ENCODE measurements at places on chromosomes 2 and 18.

- DNase-seq, result no peak
Measured at GRCh38 chr2:101297383-101297782, 11.1 kb downstream of the RNF149 start.

- DNase-seq, result no peak
Measured at GRCh38 chr2:38301340-38301968, 75.6 kb downstream of the ATL2 start.

GRCh38 chr18:44552706-44553105 lies 128.0 kb upstream of the SETBP1 start:
- no peak for DNase-seq

DNA sequence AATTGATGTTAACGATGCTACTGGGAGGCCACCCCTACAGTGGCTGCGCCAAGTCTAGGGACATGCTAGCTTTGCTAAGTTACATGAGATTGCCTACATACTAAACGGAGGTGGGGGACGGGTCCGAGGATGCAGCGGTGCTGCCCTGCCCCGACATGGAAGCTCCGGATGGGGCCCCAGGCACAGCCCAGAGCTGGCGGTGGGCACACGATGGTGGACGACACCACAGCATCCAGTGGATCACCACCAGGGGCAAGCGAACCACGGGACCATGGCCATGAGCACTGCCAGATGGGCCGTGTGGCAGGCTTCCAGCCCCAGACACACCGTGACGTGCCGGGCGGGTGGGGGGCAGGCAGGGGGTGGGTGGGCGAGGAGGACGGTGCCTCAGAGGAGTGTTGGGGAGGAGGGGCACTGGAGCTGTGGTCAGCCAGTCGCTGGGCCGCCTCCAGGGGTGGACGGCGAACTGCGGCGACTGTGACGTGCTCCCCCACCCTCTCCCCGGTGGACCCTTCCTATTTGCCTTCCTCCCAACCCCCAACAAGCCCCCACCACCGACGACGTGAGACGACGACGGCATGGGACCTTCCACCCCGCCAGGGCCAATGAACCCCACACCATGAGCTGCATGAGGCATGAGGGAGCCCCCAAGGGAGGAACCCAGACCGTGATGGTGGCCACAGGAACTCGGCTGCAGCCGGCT lies 90.6 kb upstream of the ANKRD30BL start:
- DNase-seq, result no peak

DNA sequence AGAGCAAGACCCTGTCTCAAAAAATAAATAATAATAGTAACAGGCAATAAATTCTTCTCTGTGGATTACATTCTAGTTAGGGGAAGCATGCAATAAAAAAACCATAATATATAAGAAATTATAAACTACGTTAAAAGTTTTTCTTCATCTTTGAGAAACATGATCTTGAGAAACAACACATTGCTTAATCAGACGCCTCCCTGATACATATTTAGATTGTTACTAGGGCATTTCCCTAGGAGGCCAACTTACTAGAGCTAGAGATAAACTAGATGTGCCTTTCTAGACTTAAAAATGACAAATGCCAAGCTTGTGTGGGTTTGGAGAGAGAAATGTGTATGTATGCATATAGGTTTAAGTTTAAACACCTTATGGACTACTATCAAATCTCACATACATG lies 76.3 kb upstream of the GALNT5 start:
- no peak for DNase-seq

GRCh38 chr18:23108496-23108895 lies 26.8 kb upstream of the CABLES1 start:
- DNase-seq, result no peak

- DNase-seq, result no peak
Measured at GRCh38 chr2:48045613-48046012, 139.3 kb upstream of the FBXO11 start.

DNA sequence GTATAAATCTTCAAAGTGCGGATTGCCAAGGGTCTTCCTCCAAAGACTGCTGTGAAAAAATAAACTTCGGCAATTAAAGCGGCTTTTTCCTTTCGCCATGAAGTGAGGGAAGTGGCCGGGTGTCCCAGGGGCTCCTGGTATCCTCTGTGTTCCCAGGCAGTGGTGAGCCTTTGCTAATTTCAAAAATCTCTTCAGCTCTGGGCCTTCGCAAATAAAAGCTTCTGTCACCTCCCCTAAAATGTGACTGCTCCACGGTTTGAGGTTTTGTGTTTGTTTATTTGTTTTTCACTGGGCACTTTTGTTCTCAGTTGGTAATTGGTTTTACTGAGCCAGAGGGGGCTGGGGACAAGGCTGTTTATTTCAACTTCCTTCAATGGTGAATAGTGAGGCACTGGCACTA lies 270.1 kb upstream of the POU3F3 start:
- DNase-seq, result no peak

Data from NCI-H2081 treated with DMSO at 0.1 percent for 48 hours (cell line).